ENCODE measurements at places on chromosomes 7 and 10.

- DNase-seq: peak; percentile 44
These were observed 68.9 kb downstream of the CD36 start for GRCh38 chr7:80707318-80707717.

DNA sequence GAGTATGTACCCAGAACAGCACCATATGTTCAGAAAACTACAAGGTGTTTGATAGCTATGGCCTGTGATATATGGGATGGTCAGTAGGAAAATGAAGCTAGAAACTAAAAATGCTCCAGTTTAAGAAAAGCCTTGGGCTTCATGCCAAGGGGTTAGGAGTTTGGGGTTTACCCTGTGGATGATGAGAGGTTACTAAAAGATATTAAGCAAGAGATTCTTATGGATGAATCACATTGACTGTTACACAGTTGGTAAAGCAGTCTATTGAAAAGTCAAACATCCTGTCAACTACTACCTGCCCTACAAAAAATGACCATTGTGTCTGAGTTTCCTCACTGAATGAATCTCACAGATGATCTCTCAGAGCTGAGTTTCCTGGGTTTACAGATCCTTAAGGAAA lies 166.2 kb upstream of the INHBA start:
- DNase-seq: peak; percentile 84

DNA sequence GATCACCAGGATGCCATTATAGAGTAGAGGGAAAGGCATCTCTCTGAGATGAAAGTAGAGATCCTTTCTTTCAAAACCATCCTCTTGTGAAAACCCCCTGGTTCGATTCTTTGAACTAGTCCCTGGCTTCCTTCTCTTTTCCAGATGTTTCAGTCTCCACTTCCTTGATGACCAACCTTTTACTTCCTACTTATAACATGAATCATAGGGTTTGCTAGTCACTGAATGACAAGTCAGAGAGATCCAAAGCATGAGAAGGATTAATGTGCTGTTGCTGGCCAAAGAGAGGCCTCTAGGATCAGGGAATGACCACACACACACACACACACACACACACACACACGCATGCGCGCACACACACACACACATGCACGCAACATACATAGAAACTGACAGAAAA lies 161.1 kb upstream of the FRMD4A start:
- no peak for DNase-seq

GRCh38 chr7:140656548-140657515 lies 15.9 kb upstream of the ADCK2 start:
- DNase-seq: peak; percentile 69

GRCh38 chr7:51644216-51644615 lies 327.6 kb upstream of the COBL start:
- no peak for DNase-seq

Measured in AG10803 (cell line).